ENCODE measurements at places on chromosomes 4 and X.

- peak; percentile 37 for ATAC-seq
These were observed 3.4 kb downstream of the MAGEE2 start for GRCh38 chrX:75781611-75782010.

- no peak for ATAC-seq
These were observed 46.9 kb downstream of the BMPR1B start for GRCh38 chr4:94804650-94805049.

- ATAC-seq, result no peak
These were observed 854.4 kb upstream of the AGA start for GRCh38 chr4:178296669-178297068.

DNA sequence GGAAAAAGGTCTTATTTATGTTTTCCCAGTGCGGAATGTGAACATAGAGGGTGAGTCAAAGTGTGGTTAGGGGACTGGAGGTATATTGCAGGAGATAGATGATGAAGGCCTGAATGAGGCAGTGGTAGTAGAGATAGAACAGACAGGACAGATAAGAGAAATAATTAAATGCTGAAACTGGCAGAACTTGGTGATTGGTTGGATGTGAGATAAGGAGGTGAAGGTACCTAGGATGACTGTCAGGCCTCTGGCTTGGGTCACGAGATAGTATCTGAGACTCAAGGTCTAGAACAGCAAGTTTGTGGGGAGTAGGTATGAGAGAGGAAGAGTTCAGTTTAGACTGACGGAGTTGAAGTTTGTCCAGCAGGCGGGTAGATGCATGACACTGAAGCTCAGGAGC, 3.5 kb downstream of the MND1 start:
- ATAC-seq, result no peak

- no peak for ATAC-seq
These were observed 1.5 kb downstream of the SMIM31 start for GRCh38 chr4:164755432-164755831.

GRCh38 chrX:134631426-134632346, 26.6 kb downstream of the PLAC1 start:
- peak; percentile 84 for ATAC-seq

GRCh38 chr4:54929459-54929858, 195.9 kb downstream of the KDR start:
- no peak for ATAC-seq

DNA sequence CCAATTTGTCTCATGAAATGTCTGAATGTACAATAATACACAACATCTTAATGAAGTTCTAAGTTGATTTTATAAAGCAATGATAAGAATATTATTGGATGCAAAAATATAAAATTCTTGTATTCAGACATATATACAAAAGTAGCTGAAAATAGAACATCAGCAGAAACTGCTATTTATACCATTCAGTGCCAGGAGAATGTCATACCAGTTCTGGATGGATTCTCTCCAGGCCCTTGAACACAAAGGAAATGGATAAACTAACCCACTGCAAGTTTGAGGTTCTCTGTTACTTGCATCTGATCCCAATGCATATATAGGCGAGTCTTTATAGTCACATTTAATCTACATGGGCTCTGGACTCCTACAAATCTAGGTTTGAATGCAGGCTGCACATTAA, 126.3 kb upstream of the KLF3 start:
- ATAC-seq, result no peak

- ATAC-seq, result no peak
These were observed 281.5 kb upstream of the DKK2 start for GRCh38 chr4:107317611-107318010.

- no peak for ATAC-seq
These were observed 235.7 kb upstream of the HAND2 start for GRCh38 chr4:173765751-173766150.

GRCh38 chrX:49761481-49761880, 65.7 kb upstream of the PAGE1 start:
- ATAC-seq, result no peak

GRCh38 chrX:10484683-10485247, 135.6 kb downstream of the MID1 start:
- no peak for ATAC-seq

- ATAC-seq, result no peak
These were observed 34.0 kb upstream of the JADE1 start for GRCh38 chr4:128775477-128775876.
